ENCODE measurements at places on chromosomes 3 and 15. TPM values are rescaled to one million over a fixed set of nuclear protein-coding genes. Genes with fewer than 3 reads are reported as not detected.

Gene COL6A5
- 0.15 TPM for total RNA-seq

Gene LSMEM2
- total RNA-seq = not detected

GRCh38 chr15:80252121-80252518 is at the start of gene CTXND1:
CTXND1 (minus strand) TSS chr15:80252213; CDS start chr15:80201949, 50,264 bp downstream.
- DNase-seq = no peak

DNA sequence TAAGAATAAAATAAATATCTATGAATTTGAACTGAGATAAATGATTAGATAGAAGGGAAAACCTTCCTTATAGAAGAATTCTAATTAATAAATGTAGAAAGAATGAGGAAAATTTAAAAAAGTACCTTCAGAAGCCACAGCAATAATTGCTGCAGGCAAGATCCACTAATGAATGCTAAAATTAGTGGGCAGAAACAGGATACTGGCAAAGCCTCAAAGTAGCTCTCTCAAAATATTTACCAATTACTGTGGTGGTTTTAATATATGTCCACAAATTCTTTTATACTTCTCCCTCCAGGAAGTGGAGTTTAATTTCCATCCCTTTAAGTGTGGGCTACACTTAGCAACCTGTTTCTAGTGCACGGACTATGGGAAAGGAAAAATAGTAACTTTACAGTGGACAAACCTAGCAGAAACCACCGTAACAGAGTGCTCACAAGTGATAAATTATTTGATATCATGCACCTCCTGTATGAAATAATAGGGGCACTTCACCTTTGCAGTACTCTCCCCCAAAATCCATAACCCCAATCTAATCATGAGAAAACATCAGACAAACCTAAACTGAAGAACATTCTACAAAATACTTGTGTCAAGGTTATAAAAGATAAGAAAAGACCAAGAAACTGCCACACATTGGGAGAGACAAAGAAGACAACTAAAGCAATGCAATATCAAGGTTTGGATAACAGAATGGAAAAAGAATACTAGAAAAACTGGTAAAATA is 6.8 kb downstream of the PEAK1 start:
- no peak for DNase-seq

Gene TKT
- 393 TPM for total RNA-seq

Gene ATP2B2
- total RNA-seq = 0.07 TPM

GRCh38 chr15:47203993-47204392 is 513.3 kb upstream of the SEMA6D start:
- no peak for DNase-seq
